ENCODE measurements at places on chromosomes 2 and 18.

- no peak for DNase-seq
These were observed 12.3 kb upstream of the RESP18 start for GRCh38 chr2:219344751-219345430.

DNA sequence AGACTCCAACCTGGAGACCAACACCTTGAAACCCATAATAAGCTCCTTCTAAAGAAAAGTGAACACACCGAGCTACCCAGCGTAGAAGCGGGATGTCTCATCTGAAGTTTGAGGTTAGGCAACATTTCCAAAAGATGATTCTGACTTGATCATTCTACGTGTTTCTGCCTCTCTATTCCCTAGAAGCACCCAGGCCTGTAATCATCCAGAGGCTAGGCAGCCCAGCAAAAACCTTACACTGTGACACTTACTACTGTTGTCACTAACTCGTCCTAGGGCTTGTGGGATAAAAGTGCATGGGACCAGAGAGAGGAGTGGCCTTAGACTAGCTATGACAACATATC, 1.4 kb downstream of the ZBTB14 start:
- DNase-seq, result no peak

GRCh38 chr2:129170570-129170969, 808.9 kb upstream of the RAB6C start:
- no peak for DNase-seq

- no peak for DNase-seq
These were observed 90.7 kb upstream of the CTDP1 start for GRCh38 chr18:79588636-79589481.

DNA sequence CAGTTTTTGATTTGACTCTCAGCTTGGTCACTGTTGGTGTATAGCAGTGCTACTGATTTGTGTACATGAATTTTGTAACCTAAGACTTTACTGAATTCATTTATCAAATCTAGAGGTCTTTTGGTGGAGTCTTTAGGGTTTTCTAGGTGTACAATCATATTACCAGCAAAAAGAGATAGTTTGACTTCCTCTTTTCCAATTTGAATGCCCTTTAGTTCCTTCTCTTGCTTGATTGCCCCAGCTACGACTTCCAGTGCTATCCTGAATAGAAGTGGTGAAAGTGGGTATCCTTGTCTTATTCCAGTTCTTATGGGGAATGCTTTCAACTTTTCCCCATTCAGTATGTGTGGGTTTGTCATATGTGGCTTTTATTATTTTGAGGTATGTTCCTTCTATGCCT, 312.9 kb upstream of the REV1 start:
- no peak for DNase-seq

- no peak for DNase-seq
These were observed 80.9 kb downstream of the LYPD6B start for GRCh38 chr2:149119368-149119767.

DNA sequence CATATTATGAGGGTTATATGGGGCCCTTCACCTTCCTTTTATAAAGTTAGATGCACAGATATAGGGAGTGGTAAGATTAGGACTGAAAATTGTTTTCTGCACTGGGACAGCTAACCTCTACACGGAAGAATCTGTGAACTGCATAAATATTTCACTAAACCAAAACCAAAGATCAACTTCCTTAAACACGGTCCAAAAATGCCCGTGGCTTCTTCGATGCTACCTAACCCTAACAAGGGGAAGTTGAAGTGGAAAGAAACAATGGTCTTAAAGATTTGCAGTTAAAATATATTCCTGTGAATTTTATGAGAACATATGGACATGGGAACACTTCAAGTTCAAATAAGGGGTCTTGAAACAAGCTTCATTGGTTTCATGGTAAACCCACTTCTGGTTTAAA, 33.3 kb upstream of the PAX3 start:
- no peak for DNase-seq

DNA sequence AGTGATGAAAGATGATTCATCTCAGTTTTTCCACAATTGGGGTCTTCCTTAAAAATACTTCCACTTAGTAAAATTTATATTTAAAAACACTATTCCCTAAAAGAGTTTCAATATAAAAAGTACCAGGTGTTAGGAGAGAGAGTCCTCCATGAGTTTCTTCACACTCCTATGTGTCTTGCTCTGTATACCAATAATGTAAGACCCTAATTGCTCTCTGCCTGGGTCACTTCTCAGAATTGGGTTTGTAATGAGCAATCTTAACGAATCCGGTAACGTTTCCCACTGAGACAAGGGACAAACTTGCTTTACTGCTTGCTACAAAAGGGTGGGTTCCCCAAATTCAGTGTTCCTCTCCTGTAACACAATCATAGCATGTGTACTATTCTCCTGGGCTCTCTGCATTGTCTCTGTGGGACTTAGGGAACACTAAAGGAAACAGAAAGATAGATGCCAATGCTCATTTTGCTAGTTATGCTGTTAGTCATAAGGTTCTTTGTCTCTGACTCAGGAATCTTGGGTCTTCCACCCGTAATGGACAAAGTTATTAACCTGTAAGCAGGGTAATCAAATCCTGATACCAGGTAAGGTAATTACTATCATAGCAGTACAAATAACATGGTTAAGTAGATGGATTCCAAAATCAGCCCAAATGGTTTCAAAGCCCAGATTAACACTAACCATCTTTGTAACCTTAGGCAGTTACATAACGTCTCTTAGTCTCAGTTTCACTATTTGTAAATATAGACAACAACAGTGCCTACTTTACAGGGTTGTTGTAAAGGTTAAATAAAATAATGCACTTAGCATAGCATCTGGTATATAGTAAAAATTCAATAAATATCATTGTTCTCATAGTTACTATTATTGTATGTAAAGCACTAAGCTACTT, 46.3 kb downstream of the ITSN2 start:
- no peak for DNase-seq

DNA sequence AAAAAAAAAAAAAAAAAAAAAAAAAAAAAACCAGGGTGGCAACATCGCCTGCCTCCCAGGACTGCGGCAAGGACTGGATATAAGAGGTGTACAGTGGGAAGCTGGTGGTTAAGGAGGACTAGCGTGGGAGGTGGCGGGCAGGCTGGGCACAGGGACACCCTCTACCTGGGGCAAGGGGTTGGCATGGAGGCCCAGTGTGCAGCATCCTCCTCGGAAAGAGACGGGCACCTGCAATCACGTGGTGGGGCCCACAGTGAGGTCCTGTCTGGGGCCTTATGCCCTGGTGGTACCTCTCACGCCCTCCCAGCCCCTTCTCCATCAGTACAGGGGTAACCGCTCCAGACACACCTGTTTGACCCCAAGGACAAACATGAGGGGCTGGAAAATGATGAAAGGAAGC, 27.9 kb downstream of the PXDN start:
- no peak for DNase-seq

DNA sequence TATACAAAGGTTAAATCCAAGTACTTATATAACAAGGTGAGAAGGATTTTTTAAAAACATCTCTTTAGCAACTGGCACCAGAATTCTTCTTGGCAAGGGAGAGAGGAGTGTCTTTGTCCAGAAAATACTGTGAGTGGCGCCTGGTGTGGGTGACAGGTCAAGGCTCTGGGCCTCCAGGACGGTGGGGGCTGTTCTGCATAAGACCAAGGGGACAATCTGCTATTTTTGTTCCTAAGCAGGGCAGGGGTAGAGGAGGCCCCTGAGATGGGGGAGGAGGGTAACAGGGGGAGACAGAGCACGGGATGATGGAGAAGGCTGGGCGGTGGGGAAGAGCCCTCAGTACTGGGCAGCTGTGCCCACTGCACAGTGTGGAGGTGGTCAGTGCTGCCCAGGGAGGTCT, 51.6 kb upstream of the TAF1B start:
- DNase-seq, result no peak

- DNase-seq, result no peak
These were observed 17.1 kb upstream of the CACNB4 start for GRCh38 chr2:152115952-152116351.

DNA sequence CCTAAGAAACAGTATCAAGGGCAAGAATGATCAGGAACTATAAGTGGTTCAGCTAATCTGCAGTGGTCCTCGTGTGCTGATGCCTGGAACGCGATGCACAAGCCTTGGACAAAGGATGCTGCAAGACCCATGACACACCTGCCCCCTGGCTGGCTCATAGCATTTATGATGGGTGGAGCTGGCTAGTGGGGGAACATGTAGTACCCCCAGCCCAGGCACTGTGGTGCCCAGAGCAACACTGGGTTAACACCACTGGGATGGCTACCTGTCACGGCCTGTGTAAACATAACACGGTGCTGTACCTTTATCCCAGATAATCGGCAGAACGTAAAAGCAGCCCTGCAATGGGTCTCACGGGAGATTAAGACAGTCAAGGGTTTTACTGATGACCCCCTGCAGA, 60.3 kb upstream of the PEX13 start:
- DNase-seq, result no peak

DNA sequence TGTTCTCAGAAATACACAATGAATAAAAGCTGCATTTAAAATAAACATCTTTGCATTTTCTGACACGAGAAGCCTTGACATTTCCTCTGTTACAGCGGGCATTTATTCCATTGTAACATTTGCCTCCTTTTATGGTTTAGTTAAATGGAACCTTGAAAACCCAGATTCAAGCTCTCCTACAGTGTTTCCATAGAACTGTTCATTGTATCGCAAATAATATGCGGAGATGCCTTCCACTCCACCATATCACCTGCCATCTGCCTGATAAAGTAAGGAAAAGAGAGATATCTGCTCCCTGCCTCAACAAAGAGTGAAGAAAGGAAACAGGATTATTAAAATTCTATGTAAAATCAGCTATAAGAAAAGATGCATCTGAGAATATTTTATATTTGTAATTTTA, 69.8 kb downstream of the CDH19 start:
- no peak for DNase-seq

- DNase-seq, result no peak
These were observed 6.2 kb downstream of the ALS2 start for GRCh38 chr2:201774546-201774945.

GRCh38 chr2:47034973-47035609, 119.5 kb upstream of the MCFD2 start:
- no peak for DNase-seq

DNA sequence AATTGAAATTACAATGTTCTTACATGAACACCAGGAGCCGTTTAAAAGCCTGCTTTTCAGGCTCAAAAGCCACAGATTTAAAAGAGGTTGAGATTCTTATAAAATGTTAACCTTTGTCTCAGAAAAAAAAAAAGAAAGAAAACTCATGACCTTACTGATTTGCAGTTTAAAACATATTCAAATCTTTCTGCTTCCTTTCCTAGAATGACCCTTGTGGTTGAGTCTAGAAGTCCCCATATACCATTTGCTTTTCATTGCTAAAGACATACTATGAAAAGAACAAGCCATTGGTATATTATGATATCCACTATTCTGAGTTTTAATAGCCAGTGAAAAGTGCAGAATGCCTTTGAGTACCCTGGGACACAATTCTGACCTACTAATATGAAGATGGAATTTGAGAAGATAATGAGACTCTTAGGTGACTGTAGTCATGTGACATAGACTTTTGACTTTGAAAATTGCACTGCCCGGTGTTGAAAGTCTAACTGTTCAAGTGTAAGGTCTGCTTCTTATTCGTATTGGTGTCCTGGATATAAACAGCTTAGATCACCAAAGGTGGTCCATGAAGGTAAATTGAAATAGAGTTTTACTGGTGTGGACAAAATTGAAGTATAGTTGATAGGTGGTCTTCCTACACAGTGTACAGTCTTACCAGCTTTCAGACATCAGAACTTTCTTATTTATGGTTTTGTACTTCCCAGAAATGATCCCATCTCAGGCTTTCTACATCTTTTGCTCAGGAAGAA, 117.0 kb downstream of the DOCK10 start:
- no peak for DNase-seq

DNA sequence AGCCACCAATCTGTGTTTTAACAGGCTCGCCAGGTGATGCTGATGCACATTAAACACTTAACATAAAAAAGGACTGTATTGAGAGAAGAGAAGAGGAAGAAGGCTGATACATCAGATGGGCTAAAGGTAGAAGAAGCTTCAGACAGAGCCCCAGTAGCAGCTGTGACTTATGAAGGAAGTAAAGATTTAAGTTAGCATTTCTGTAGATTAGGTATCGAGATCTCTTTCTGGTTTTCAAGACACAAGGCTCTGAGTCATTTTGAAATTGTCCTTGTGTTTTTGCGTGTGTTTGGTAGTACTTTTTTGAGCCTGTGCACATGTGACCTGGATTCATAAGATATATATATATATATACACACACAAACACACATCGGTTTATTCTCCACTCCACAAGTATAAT, 40.6 kb upstream of the GCFC2 start:
- DNase-seq, result no peak

GRCh38 chr2:176812246-176812775, 400.3 kb upstream of the HNRNPA3 start:
- no peak for DNase-seq
